Dermis blood vessel endothelial cell (primary cell): ENCODE measurements at places on chromosomes 3 and 15. TPM values are rescaled to one million over a fixed set of nuclear protein-coding genes. Genes with fewer than 3 reads are reported as not detected.

The LRRC31 gene
- total RNA-seq = not detected in 2 replicates

The CCDC80 gene
- 8.5 and 24.3 TPM in 2 replicates for total RNA-seq

The GPR149 gene
- total RNA-seq = not detected in 2 replicates

The EIF2A gene
- total RNA-seq = 272 and 304 TPM in 2 replicates

The SOX2 gene
- total RNA-seq = 0.05 TPM in 1 of 2 replicates, not detected in the other

The DUOXA2 gene
- not detected in 2 replicates for total RNA-seq

The ECE2 gene
- not detected in 2 replicates for total RNA-seq

The ARGFX gene
- not detected in 2 replicates for total RNA-seq

The A4GNT gene
- not detected in 2 replicates for total RNA-seq

The CHRNB4 gene
- total RNA-seq = not detected in 2 replicates

The SCN5A gene
- 6.5 and 12.0 TPM in 2 replicates for total RNA-seq

The ZNF80 gene
- total RNA-seq = not detected in 2 replicates

The UBE3A gene
- total RNA-seq = 60.7 and 72.5 TPM in 2 replicates

The XPC gene
- 43.6 and 60.0 TPM in 2 replicates for total RNA-seq

The CHRNA7 gene
- total RNA-seq = 0.34 and 0.79 TPM in 2 replicates

The IFT80 gene
- 28.6 and 31.4 TPM in 2 replicates for total RNA-seq

The AGBL1 gene
- not detected in 2 replicates for total RNA-seq

The SUSD5 gene
- total RNA-seq = 1.7 and 2.3 TPM in 2 replicates
